ENCODE measurements at places on chromosomes 3 and 15. TPM values are rescaled to one million over a fixed set of nuclear protein-coding genes. Genes with fewer than 3 reads are reported as not detected.

Gene GPR15
- not detected for total RNA-seq

Gene SV2B
- 3.7 TPM for total RNA-seq

Gene IGSF11
- 1.8 TPM for total RNA-seq

Gene CFAP100
- not detected for total RNA-seq

Gene RTP3
- total RNA-seq: not detected

Gene KBTBD13
- 3.3 TPM for total RNA-seq

Gene A4GNT
- not detected for total RNA-seq

Gene CHRNA3
- 0.65 TPM for total RNA-seq

Gene FSTL1
- total RNA-seq: 140 TPM

Gene RPUSD3
- total RNA-seq: 28.3 TPM

Gene GOLGA6D
- total RNA-seq: not detected

Gene TRH
- not detected for total RNA-seq

Gene APOD
- total RNA-seq: 692 TPM

Gene LRRN1
- total RNA-seq: 0.59 TPM

Gene MOBP
- total RNA-seq: 0.08 TPM

Gene LTF
- total RNA-seq: 5.4 TPM

Gene SH3GL3
- not detected for total RNA-seq

Gene CHRNB4
- total RNA-seq: not detected

Gene GRK7
- total RNA-seq: 0.08 TPM

Gene LSAMP
- total RNA-seq: 0.48 TPM

Gene IMPG2
- 0.38 TPM for total RNA-seq

Gene SPINK8
- not detected for total RNA-seq

Gene FGD5
- 15.6 TPM for total RNA-seq

Gene AADACL2
- not detected for total RNA-seq

Gene EXD1
- total RNA-seq: not detected

Gene KCNMB3
- 1.9 TPM for total RNA-seq

Gene MELTF
- total RNA-seq: 10.8 TPM

Gene ACKR4
- 1.6 TPM for total RNA-seq

Gene ITIH3
- 0.78 TPM for total RNA-seq

Measured in cardiac septum (tissue), 1 donor.